Muscle of back (tissue), 13 donors: ENCODE measurements at places on chromosomes 3 and 15. TPM values are rescaled to one million over a fixed set of nuclear protein-coding genes. Genes with fewer than 3 reads are reported as not detected.

CCR3 gene
- polyA plus RNA-seq = not detected

CDC25A gene
- polyA plus RNA-seq = 6.8 TPM

TRIM42 gene
- not detected for polyA plus RNA-seq

SNUPN gene
- polyA plus RNA-seq = 20.1 TPM

DZIP3 gene
- polyA plus RNA-seq = 17.0 TPM

DNA sequence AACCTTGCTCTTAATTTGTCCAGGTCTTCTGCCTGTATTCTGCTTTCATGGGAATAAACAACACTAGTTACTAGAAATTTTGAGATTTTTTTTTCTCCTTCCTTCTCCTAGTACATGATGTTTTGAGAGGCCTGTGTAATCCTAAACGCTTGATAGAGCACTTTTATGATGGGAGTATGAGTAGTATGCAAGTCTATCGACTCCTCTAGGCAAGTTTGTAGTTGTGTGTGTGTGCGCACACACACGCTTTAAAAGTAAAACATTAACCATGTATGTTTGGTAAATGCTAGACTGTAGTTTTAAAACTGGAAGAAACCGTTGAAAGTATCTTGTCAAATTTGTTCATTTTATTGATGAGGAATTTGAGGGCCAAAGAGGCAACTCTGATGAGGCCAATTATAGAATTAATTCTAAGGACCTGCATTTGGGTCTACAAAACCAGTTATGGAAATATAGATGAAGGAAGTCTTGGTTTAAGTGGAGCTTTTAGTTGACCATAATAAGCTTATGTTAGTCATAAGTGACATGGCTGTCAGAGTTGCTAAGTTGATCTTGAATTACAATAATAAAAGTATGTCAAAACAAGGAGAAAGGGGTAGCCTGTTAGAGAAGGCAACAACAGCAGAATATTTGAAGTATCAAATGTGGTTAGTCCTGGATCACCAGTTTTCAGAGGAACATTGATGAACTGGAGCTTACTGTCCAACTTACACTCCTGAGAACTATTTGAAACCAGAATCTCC, 47.1 kb downstream of the AKAP13 start:
- DNase-seq = no peak

GRCh38 chr3:147712357-147712756, 303.2 kb downstream of the ZIC1 start:
- no peak for DNase-seq

DNA sequence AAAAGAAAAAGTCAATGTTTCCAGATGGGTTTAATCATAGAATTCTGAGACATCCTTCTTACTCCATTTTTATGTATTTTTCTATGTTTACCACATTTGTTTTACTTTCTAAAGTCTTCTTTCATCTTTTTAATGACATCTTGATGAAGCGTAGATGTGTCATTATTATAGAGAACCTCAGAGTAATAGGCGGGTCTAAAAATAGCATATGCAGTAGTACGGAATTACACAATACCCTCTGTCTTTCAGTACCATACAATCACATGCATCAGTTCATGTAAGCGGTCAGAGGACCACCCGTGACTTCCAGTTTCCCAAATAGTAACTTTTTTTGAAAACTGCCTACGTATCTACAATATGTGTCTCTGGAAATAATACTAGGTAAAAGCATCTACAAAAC, 224.0 kb downstream of the PLOD2 start:
- no peak for DNase-seq

DNA sequence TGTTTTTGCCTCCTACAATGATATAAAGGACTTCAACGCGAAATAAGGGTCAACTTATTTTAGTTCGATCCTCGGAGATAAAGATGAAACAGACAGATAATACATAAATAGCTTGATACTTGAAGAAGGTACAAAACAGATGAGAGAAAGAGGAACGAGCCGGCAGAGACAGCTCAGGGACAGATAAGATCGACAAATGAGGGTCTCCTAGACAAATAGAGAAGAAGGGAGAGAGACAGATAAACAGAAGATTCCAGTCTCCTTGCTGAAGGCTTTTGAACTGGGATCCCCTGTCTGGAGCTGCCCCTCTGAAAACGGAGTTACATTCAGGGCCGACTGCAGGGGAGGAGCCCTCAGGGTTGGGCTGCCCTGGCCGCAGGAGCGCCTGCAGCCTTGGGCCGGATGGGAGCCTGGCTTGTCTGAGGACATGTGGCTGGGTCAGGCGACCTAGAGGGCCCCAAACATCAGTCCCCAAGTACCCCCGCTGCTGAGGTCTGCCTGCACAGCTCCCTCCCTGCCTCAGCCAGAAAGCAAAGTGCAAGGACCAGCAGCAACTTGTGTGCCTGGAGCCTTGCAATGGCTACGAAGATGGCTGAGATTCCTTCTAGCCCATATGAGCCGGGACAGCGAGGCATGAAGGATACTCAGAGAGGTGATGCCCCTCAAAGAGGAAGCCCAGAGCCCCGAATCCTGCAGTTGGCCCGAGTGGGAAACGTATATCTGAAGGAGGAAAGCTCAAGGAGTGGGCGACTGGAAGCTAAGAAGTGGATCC, 926 bp upstream of the SKOR1 start:
- DNase-seq = no peak
